Stimulated activated CD8-positive, alpha-beta memory T cell treated with anti-CD3 and anti-CD28 coated beads, Interleukin-4, amount 100 ng/mL, for 24 hours (primary cell): ENCODE measurements at places on chromosomes 4 and X.

GRCh38 chr4:124429746-124430250, 282.7 kb downstream of the ANKRD50 start:
- DNase-seq, result no peak

- no peak for DNase-seq
Measured at GRCh38 chr4:149836546-149836945, 20.9 kb upstream of the IQCM start.

DNA sequence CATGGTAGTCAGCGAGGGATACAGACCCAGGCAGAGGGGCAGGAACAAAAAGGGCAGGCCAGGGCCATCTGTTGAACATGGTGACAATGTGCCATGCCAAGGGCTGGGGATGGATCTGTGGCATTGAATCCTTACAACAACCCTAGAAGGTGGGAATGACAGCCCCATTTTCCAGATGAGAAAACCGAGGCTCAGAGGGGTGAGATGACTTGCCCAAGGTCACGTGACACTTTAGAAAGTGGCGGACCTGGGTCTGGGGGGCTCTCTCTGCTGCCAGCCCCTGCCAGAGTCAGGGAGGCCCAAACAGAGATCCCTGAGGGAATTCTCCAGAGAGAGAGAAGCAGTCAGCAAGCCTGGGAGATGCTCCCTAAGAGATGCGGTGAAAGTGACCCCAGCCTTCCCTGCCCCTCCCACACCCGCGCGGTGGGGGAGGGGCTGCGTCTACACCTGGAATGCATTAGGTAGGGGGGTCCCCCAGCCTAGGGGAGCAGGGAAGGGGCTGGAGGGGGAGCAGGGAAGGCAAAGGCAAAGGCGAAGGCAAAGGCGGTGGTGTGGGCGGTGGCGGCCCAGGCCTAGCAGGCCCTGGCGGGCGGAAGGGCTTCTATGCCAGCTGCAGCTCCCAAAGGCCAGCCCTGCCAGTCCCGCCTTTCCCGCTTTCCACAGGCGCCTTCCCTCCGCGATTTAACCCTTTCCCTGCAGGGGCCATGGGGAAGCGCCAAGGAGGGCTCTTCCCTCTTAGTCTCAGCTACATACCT, 13.0 kb downstream of the FGD1 start:
- no peak for DNase-seq

DNA sequence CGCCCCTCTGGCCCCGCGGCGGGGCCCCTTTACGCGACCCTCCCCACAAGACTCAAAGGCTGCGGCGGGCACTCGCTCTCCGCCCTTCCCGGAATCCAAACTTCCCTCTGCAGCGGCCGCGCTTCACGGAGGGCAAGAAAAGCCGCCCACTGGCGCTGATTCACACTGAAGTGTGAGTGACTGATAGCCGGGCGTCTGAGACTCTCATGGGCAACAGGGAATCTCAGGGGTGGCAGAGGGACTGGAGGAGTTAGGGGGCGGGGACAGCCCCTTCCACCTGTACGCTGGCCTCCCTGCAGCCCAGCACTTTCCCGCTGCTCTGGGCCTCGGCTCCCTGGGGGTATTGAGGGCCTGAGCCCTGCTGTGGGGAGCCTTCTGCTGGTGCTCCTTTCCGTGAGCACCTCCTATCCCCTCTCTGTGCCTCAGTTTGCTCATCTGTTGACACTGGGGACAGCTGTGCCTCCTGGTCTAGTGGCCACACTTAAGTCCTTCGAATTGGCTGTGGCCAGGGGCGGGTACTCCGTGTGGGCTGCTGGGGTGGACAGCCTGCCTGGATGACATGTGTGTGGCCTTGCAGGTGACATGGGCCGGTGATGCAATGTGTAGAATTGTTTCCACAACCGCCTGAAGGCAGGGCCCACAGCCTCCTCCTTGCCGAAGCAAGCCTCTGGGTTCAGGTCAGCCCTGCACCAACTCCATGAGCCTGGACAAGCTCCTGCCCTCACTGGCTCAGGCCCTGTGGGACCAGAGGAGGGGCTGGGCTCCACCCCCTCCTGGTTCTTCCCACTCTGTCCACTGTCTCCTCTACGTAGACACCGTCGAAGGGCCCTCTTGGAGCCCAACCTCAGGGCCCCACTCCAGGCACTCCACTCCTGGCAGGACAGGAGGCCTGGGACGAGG, 951 bp downstream of the SH3BP2 start:
- DNase-seq, result peak; percentile 52

- no peak for DNase-seq
Measured at GRCh38 chr4:16448241-16448840, 222.1 kb upstream of the TAPT1 start.

DNA sequence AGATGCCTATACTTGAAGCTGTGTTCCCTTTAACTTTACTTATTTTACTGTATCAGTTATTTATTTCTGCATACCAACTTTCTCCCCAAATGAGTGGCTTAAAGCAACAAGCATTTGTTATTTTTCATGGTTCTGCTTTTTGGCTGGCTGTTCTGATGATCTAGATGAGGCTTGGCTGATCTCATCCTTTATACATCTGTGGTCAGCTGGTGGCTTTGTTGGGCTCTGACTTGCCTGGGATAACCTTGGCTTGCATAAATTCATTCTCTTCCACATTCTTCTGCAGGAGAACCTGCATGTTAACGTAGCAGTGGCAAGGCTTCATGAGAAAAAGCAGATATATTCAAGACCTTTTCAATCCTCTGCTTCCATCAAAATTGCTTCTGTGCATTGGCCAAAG, 1317.6 kb downstream of the ADGRL3 start:
- DNase-seq, result no peak

DNA sequence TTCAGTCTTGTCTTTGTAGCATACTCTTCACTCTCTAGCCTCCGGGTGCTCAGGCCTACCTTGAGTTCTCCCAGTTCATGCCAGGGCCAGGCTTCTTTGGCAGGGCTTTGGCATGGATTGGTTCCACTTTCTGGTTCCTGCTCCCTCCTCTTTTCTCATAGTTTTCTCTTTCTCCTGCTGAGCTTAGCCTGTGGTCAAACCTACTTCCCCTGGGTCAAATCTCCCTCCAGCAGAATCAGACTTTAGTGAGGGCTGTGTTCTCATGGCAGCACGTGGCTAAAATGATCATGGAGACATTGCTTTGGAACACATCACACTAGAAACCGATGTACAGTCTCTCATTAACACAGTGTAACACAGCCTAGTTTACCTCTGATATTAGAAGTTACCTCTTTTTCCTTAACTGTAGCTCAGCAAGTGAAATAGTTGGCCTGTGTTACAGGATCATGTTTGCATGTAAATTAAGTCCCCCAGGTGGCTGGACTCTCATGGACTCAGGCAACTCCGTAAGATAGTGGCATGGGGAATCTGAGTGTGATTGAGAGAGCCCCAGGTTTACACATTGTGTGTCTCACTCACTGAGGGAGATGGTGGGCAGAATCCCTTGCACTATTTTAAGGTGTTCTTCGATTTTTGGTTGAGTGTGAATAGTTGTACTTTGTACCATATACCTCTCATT, 13.3 kb downstream of the RAB9A start:
- DNase-seq, result no peak

- DNase-seq, result no peak
Measured at GRCh38 chr4:37236165-37236564, 8.4 kb upstream of the NWD2 start.

DNA sequence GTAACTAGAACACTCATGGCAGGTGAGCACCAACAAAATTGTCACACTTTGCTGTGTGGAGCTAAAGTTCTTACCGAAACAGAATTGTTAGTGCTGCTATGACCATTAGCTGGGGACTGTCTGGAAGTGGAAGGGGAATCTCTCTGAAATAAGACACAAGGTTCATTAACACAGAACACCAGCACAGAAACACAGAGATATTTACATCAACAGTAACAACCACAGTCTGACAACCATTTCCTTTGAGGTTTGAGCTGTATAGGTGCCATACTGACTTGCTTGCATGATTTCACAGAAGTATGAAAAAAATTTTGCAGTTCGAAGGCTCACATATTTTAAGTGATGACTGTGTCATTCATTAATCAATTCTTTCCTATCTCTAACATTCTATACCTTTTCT, 109.8 kb downstream of the NYX start:
- no peak for DNase-seq

- DNase-seq, result no peak
Measured at GRCh38 chr4:158255727-158256324, 45.5 kb downstream of the TMEM144 start.
